ENCODE measurements at places on chromosomes 1 and 21. TPM values are rescaled to one million over a fixed set of nuclear protein-coding genes. Genes with fewer than 3 reads are reported as not detected.

The KCND3 gene
- total RNA-seq, result 3.0 TPM

GRCh38 chr1:154445040-154445472, 39.9 kb downstream of the IL6R start:
- H3K4me3 ChIP-seq, result no peak overlapping the region
- peaks cover 11% of the 10 kb centered on the region for H3K4me1 ChIP-seq
- H3K27me3 ChIP-seq, result no peaks in the 10 kb centered on the region
- peaks cover 40% of the 10 kb centered on the region for H3K36me3 ChIP-seq
- no peak for DNase-seq

GRCh38 chr1:222095606-222096475, 354.0 kb upstream of the DUSP10 start:
- no peaks in the 10 kb centered on the region for H3K4me1 ChIP-seq
- H3K27ac ChIP-seq, result no peak overlapping the region
- H3K4me3 ChIP-seq, result no peak overlapping the region
- H3K27me3 ChIP-seq, result no peaks in the 10 kb centered on the region
- no peak for DNase-seq
- no peaks in the 10 kb centered on the region for H3K36me3 ChIP-seq

DNA sequence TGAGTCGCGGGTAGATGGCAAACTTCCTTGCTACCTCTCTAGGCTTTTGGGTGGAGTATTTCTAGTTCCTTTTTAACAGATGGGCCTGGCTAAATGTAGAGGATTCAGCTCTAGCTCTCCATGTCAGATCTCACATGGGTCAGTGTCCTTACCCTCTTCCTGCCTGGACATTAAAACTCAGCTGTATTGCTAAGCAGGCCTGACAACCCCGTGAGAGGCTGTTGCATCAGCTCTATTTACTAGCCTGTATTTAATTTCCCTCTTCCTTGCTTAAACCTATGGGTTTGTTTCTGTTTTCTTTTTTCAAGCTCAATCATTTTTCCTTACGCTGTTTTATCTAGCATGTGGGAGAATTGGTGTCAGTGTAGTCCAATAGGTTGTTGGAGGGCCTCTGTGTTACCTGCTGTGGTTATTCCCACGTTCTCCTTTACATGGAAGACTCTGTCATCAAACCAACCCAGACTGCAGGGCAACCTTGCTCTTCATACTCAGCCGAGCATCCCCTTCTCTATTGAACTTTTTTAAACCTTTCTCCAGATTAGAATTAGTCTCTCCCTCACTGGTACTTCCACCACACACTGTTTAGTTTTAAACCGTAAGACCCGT, 79.5 kb upstream of the BACH1 start:
- H3K27me3 ChIP-seq, result no peaks in the 10 kb centered on the region
- H3K4me3 ChIP-seq, result no peak overlapping the region
- H3K27ac ChIP-seq, result no peak overlapping the region

- H3K27me3 ChIP-seq, result no peaks in the 10 kb centered on the region
- no peak overlapping the region for H3K4me3 ChIP-seq
- H3K27ac ChIP-seq, result no peak overlapping the region
- H3K4me1 ChIP-seq, result no peaks in the 10 kb centered on the region
- no peaks in the 10 kb centered on the region for H3K36me3 ChIP-seq
- peak; percentile 37 for DNase-seq
Observed at GRCh38 chr1:47624531-47624930, 186.7 kb downstream of the FOXD2 start.

Data from upper lobe of left lung (tissue), 6 donors.